GM04503 (cell line): ENCODE measurements at places on chromosomes 6 and 20.

GRCh38 chr6:727856-728255 is 34.9 kb upstream of the EXOC2 start:
- DNase-seq, result no peak

- DNase-seq, result no peak
Observed at GRCh38 chr6:105746130-105746505, 340.0 kb upstream of the PRDM1 start.

- no peak for DNase-seq
Observed at GRCh38 chr6:32814145-32814544, 2.7 kb downstream of the HLA-DOB start.

DNA sequence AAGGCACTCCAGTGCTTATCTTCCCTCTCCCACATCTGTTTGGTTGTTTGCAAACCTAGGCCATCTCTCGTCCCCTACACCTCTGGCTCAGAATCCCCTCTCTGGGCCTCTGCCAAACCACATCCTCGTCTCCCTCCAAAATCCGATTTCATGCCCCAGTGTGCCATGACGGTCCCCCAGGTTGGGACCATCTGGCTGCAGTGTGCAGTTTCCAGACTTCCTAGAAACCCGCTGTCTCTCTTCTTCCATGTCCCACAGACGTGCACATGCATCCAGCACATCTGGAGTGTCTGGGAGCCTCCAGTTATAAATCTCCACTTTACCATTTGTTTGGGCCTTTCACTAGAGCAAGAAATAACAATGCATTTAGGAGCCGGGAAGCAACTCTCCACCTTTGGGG is 316.2 kb downstream of the KIF16B start:
- DNase-seq, result no peak

DNA sequence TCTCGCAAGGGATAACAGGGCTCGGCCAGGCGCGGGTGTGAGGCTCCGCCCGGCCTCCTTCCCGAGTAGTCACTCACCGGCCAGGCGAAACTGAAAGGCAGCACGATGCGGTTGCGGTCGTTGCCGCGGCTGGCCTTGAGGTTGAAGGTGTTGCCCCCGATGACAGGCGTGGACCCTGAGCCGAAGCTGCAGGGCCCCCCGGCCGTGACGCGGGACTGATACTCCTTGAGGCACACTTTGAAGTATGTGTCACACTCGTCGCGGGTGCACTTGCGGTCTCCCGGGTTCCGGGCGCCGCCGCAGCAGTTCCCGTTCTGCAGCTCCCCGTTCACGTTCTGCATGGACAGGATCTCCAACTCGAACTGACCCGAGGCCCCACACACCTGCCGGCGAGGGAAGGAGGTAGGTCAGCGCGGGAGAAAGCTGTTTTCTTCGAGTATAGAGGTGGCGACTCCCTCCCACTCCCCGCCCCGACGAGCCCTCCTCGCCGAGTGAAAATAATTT is 1.1 kb downstream of the JAG1 start:
- no peak for DNase-seq

DNA sequence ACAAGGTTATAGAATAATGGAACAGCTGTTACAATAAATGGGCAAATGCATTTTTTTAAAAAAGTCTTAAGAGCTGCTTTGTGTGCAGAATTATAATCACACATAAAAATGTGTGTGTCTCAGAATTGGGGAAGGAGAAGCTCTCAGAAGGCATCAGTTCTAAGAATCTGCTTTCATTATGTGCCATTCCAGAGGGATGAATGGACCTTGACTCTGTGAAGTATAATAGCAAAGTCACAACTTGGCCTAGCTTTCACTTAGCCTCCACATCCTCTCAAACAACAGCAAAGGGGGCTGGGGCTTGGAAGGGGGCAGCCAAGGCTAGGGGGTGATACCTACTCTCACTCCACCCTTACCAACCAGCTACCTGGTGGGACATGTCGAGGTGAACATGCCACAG is 265.0 kb downstream of the CDC5L start:
- DNase-seq, result no peak

- DNase-seq, result no peak
Observed at GRCh38 chr6:97322226-97322625, 39.2 kb upstream of the MMS22L start.

DNA sequence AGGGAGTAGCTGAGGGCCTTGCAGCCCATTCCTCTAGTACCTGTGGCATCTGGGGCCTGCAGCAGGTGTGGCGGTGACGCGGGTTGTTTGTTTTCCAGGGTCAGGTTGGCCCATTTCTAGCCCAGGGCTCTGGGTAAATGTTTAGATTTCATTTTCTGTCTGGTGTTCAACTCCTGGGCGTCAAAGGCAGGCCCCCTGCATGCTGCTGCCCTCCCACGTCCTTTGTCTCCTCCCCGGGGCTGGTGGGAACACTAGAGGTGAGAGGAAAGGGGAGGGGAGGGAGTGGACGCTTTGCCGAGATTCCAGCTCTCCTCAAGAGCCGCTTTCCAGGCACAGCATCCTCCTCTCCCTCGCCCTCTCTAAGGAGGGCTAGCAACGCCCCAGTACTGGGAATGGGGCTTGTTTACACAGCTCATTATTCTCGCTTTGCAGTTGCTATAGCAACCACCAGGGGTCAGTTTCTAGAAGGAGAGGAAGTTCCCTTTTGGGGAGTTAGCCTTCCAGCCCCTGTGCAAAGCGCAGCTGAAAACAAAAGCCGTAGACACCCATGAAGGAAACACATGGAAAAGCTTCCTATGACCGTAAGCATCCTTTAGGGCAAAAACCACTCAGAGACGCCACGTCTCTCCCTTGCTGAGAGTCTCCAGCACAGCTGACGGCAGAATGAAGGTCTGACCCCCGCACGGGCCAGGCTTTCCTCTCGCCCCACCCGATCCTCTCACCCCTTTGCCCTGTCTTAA is 170.6 kb downstream of the LY86 start:
- peak; percentile 12 for DNase-seq

GRCh38 chr20:49132995-49133478 is 55.1 kb downstream of the STAU1 start:
- DNase-seq, result peak; percentile 30

- peak; percentile 44 for DNase-seq
Observed at GRCh38 chr20:61640131-61640870, 388.2 kb downstream of the CDH4 start.
